Stimulated activated effector memory CD8-positive, alpha-beta T cell treated with anti-CD3 and anti-CD28 coated beads, Interleukin-12 subunit alpha, Interleukin-12 subunit beta, amount 100 ng/mL, for 72 hours (primary cell): ENCODE measurements at places on chromosomes 7 and 10.

DNA sequence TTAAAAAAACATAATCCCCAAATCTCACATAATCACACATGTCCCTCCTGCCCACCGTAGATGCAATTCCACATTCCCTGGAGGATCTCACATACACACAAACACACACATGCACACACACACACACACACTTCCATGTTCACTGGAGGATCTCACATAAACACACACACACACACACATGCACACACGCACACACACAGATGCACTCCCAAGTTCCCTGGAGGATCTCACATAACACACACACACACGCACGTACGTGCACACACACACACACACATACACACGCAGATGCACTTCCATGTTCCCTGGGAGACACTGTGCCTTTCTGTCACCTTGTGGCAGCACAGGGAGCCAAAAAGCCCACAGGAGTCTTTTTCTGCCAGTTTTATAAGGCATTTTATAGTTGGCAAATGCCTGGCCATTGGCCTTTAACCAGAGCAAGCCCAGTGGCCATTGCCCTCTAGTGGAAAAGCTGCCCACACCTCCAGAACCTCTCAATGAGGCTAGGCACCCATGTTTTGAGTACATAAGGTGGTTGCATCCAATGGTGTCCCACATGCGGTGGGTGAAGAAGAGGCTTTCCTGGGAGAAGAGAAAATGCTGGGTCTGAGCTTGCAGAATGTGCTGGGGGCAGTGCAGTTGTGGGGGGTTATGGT is 115.4 kb upstream of the ACBD5 start:
- no peak for DNase-seq

DNA sequence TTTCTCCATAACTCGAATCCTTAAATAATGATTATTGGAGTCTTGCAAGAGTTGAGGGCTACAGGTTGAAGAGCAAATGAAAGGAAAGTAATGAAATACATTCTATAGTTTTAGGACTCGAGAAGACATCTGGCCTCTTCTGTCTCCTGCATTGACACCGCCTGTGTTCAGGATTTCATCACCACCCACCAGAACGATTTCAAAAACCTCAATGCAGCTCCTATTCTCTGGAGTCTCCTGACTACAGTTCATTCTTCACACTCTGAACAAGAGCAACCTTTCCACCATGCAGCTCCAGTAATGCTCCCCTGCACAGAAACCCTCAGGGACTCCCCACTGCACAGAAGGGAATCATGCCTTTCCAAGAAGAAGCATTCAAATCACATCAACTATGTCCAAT is 5.5 kb downstream of the IL15RA start:
- DNase-seq = no peak

GRCh38 chr7:28573059-28573553 is 160.8 kb downstream of the CREB5 start:
- no peak for DNase-seq

DNA sequence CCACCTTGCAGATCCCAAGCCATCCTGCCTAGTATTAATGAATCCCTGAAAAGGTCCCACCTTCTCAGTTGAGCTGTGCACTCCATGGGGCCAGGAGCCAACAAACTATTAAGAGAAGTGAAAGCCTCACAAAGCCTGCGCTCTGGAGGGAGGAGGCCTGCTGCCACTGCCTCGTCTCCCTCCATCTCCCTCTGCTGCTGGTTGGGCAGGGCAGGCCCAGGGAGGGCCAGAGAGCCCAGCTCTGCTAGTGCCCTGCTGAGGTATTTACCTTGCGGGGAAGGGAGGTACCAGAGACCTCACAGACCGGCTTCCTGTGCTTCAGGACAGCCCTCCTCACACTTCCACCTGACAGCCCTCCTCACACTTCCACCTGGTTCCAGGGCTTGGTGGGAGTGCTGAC is 171.5 kb downstream of the SH3PXD2A start:
- DNase-seq = no peak

DNA sequence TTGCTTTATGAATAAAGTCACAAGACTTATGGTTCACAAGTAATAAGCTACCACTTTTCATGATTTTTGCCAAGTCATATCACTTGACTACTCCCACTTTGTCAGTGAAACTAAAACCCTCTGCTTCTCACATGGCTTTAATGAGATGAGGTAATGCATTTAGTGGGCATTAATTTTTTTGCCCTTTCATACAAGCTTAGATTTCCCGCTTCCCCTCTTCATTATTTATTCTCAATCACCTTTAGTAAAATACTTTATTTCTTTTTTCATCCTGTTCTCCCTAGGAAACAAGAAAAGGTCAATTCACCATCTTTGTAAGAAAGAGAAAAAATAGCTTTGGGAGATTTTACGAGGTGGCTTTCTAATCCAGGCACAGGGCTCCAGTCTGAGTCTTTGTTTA is 109.6 kb upstream of the STARD3NL start:
- no peak for DNase-seq

- no peak for DNase-seq
Observed at GRCh38 chr10:124511205-124512039, 49.8 kb downstream of the LHPP start.

GRCh38 chr10:72887043-72887442 is 6.5 kb upstream of the OIT3 start:
- no peak for DNase-seq

- DNase-seq = no peak
Observed at GRCh38 chr7:38321515-38321944, 48.1 kb upstream of the TARP start.

GRCh38 chr7:23018750-23019149 is 4.8 kb upstream of the HYCC1 start:
- DNase-seq = no peak

- no peak for DNase-seq
Observed at GRCh38 chr10:57952741-57953140, 315.0 kb downstream of the IPMK start.

GRCh38 chr7:51023547-51023946 is 240.9 kb upstream of the GRB10 start:
- DNase-seq = no peak

DNA sequence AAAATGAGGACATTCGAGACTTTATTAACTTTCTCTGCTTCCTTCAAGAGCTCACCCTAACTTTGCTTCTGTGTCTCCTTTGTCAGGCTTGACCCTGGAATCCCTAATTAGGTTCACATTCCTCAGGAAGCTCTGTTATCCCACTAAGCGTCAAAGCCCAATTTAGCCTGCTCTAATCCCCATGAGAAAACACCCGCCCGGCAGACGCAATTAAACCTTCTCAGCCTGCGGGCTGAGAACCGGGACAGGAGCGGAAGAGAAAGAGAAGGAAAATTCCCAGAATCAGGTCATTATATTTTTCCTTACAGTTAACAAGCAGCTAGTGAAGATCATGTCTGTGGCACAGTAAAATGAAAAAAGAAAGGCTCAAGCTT is 93.0 kb downstream of the TNS3 start:
- DNase-seq = no peak

GRCh38 chr7:45973725-45974532 is 52.9 kb upstream of the IGFBP3 start:
- no peak for DNase-seq

DNA sequence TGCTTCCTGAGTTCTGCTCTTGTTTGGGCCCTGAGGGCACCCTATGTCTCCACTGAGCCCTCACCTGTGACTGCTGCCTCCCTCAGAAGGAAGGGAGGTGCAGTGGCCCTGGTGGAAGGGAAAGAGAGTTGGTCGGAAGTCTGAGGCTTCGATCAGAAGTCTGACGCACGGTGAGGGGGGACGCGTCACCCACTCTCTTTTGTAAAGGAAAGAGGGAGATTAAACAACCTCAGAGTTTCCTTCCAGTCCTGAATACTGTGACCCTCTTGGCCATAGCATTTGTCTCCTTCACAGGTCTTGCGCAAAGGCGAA is 31.4 kb upstream of the TRIM8 start:
- DNase-seq = no peak

DNA sequence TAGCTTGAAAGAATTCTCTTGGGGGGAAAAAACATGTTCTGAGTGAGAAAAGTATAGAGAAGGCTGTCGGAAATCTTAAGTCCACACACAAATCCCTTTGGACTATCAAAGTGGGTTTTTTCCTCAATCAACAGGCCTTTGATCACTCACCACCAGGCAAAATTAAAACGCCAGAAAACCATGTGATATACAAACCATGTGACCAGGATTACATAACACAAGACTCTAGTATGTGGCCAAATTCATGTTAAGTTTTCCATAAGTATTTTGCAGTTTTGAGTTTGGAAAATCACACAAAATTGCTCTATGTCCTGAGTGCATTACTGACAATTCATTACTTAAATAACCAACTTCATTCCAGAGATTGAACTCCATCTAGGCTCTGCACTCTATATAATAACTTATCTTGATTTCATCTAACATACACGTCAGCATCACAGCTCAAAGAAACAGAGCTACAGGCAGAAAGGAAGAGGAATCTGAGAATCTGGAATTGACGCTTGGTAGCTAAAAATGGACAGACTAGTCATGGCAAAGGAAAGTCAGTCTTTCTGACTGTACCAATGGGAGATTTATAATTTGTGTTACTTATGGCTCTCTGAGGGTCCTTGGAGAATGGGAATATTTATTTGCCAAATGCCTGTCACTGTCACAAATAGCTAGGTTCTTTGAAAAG is 383.5 kb downstream of the SFMBT2 start:
- no peak for DNase-seq
